Stimulated activated CD4-positive, alpha-beta T cell treated with anti-CD3 and anti-CD28 coated beads, Interleukin-12 subunit alpha, Interleukin-12 subunit beta, amount 100 ng/mL, for 48 hours (primary cell): ENCODE measurements at places on chromosomes 2 and 18.

- DNase-seq, result no peak
Measured at GRCh38 chr2:4255491-4255890, 552.1 kb downstream of the DCDC2C start.

- no peak for DNase-seq
Measured at GRCh38 chr18:59068276-59069071, 71.2 kb upstream of the SEC11C start.

- DNase-seq, result no peak
Measured at GRCh38 chr2:8682719-8683667, 1.1 kb downstream of the ID2 start.

GRCh38 chr2:86199834-86200177, 549 bp downstream of the MRPL35 start:
- no peak for DNase-seq

DNA sequence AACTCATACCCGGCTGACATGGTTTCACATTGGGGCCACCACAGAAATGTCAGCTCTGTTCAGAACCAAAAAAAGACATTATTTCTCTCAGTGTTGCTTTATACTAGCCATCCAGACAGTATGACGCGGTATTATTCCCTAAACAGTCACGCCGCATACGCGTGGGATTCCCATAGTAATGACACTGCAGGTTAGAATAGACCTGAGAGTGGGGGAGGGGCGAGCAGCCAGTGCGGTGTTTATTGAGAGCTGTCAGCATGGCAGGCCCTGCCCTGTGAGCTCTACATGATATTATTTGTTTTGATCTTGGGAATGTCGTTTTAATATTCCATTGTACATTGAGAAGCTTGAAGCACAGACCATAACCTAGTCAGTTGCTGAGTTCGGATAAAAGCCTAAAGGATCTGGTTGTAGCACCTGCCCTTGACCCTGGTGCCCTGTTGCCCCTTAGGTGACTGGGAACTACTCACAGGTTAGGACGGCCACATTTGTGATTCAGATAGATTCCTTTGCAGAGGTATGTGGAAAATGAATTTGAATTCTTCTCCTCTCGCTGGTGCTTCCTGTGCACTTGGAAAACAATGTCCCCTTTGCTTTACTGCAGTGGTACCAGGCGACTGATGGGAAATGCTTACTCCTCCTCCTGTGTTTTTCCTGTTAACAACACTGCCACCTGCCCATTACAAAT, 150.1 kb downstream of the ARHGAP28 start:
- no peak for DNase-seq

GRCh38 chr2:234635284-234635683, 138.4 kb upstream of the ARL4C start:
- no peak for DNase-seq

- no peak for DNase-seq
Measured at GRCh38 chr18:36889742-36890141, 60.8 kb downstream of the KIAA1328 start.

GRCh38 chr2:230124757-230125431, 56.2 kb upstream of the SLC16A14 start:
- no peak for DNase-seq

GRCh38 chr2:233447506-233448219, 93.4 kb downstream of the DGKD start:
- no peak for DNase-seq

DNA sequence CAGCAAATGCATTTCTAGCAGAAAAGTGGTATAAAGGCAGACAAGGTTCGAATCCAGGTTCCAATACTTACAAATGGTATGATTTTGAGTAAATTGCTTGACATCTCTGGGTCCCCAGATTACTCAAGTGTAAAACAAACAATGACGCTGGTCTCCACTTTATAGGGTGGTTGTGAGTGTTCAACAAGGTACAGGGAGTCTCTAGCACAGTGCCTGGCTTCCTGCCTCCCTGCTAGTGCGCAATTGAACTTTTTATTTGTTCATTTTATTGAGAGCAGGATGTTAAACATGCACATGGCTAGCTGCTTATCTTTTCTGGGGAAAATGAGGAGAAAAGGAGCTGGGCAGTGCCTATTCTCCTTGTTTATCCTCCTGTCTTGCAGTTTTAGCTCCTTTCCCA, 74.9 kb upstream of the MYL1 start:
- no peak for DNase-seq

DNA sequence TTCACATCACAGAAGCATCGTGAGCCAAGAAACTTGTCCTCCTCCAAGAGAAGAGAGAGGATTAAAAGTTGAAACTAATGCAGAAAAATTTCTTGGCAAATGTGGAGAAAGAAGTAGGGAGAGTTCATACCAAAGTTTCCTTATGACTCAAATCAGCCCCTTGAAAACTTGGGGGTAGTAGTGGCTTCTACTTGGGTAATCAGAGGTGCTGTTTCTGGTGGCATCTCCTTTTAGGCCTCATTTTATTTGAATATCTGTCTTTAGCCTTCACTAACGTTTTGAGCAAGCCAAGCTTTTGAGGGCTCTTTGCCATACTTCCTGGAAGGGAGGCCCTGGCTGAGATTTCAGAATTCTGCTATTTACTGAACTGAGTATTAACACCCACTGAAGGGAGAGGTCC, 515.3 kb upstream of the MEX3C start:
- DNase-seq, result no peak

DNA sequence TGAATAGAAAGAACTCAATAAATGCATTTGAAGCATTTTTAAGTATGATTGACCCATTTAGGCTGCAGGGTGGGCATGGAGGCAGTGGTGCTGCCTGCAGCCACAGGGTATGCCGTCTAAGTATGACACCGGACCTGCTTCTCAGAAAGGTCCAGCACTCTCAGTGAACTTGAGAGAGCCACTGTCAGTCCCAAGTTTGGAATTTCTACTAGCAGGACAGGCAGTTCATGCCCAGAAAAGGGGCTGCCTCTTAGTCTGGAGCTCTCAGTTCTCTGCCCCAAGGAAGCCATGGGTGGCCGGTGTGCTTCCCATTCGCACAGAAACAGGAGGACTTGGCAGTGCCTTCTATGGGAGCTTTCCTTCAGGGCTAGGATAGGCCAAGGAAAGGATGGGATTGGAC, 24.0 kb upstream of the MYCN start:
- DNase-seq, result no peak

GRCh38 chr2:44166096-44166495, 2.6 kb upstream of the PPM1B start:
- DNase-seq, result no peak

DNA sequence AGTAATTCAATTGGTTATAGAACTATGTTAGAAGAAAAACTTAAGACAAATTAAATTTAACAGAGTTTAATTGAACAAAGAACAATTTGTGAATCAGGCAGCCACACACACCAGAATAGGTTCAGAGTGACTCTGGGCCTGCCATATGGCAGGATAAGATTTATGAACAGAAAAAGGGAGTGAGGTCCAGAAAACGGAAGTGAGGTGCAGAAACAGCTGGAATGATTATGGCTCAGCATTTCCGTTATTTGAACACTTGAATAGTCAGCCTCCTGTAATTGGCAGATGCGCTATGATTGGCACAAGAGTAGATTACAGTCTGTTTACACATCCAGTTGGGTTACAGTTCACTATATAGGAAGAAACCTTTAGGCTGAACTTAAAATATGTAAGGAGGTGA, 99.0 kb downstream of the MBD2 start:
- no peak for DNase-seq

GRCh38 chr18:65906621-65907034, 155.8 kb downstream of the CDH7 start:
- DNase-seq, result no peak

GRCh38 chr2:138183705-138184104, 219.4 kb downstream of the HNMT start:
- no peak for DNase-seq

DNA sequence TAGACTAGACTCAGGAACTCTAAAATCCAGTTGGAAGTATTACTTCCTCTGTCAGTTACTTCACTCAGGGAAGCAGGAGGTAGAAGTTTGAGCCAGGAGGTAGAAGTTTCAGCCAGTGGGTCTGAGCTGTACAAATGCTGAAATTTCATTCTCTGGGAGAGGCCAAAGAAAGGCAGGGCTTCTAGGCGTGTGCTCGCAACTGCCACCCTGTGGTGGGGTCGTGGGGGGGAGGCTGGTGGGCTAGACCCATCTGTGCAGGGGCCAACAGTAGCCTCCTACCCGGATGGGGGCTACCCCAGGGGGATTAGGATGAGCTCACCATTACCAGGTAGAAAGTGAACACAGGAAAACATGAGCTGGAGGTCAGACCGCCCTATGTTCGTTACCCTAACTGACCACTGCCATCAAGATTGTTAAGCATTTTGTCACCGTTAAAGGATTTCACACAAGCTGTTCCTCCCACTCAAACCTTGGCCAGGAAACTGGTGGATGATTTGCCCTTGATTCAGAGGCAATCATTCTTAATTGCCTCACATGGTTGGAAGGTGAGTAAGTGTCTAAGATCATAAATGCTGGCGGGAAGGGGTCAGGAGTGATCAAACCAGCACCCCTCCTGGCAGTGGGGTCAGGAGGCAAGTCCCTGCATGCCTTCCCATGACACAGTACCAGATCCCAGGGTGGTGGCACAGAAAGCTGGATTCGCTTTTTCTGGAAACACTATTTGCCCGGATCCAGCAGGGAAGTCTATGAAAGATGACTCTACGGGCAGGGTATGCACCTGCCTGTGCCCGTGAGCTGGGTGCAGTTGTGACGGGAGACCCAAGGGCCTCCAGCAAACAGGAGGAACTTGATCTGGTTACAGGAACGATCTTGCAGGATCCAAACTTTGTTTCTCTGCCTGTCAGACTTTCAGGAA, 5.2 kb upstream of the FHL2 start:
- no peak for DNase-seq

GRCh38 chr18:48780201-48780912, 170.4 kb downstream of the SMAD7 start:
- no peak for DNase-seq

DNA sequence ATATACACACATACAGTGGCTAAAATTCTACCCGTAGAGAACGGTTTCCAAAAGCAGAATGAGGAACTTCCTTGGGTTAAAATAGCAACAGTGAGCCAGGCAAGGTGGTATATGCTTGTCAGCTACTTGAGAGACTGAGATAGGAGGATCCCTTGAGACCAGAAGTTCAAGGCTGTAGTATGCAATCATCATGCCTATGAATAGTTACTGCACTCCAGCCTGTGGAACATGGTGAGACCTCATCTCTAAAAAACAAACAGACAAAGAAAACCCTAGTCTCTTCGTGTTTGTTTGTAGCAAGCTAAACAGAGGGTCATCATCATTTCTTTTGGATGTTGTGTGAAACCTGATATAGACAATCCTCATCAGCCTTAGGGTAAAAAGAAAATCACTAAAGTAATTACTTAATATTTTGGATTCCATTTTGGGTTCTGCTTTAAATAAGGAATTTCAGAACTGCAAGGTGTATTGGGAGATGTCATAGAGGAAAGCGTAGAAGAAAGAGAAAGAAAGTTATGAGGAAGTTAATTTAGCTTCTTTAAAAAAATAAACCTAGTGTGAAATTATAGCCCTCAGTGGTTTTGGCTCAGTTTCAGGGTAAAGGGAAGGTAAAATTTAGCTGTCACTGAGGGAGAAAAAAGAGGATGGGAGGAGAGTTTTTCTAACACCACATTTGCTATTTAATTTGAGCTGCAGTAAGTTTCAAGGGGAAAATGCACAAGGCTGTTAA, 46.5 kb downstream of the PLEK start:
- DNase-seq, result no peak

DNA sequence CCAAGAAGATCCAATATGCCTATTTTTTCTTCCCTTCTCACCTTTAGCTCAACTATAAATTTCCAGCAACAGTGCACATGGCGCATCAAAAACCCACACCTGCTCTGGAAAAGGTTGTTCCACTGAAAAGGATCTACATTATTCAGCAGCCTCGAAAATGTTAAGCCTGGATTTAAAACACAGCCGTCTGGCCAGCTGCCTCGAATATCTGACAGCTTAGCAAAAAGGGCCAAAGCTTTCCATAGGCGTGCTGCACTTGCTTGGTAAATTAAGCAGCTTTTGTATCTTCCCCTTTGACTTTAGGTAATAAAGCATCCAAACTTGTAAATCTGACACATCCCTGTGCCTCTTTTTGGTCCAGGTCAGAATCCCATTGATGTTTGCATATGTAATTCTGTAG, 20.5 kb downstream of the DAPL1 start:
- DNase-seq, result no peak

- DNase-seq, result no peak
Measured at GRCh38 chr18:10017043-10017442, 103.2 kb downstream of the VAPA start.

- no peak for DNase-seq
Measured at GRCh38 chr18:57927511-57927910, 116.5 kb upstream of the NEDD4L start.

DNA sequence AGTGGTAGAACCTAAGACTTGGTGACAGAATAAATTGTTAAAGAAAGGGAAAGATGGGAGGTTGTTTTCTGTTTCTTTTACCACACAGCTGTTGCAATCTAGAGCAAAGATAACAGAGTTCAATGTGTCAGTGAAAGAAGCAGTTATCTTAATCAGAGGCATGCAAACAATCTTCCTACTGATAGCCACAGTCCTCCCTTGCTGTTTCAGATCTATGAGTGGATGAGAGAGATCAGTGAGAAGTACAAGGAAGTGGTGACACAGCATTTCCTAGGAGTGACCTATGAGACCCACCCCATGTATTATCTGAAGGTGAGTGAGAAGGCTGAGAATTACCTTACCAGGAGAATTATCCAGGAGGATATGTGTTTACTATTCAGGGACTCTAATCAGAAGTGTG, 15.9 kb downstream of the CPO start:
- DNase-seq, result no peak

DNA sequence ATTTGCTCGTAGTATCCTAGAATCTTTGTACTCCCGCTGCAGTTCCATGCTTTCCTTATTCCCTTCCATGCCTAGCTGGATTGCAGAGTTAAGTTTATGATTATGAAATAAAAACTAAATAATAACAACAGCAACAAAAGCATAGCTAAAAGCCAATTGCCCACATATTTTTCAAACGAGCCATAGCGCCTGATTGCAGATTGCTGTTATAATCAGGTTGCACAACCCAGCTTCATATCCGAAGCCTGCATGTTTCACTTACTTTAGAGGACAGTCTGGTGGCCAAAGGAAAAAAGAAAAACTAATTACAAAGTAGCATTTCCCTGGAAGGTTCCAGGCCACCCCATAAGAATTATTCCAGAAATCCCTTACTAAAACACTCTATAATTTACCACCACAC, 31.9 kb upstream of the PNO1 start:
- DNase-seq, result no peak

GRCh38 chr18:24964216-24964615, 387.8 kb downstream of the ZNF521 start:
- DNase-seq, result no peak
